ENCODE measurements at places on chromosomes 1 and 21.

- DNase-seq = no peak
Observed at GRCh38 chr21:32185726-32186125, 93.1 kb downstream of the MIS18A start.

DNA sequence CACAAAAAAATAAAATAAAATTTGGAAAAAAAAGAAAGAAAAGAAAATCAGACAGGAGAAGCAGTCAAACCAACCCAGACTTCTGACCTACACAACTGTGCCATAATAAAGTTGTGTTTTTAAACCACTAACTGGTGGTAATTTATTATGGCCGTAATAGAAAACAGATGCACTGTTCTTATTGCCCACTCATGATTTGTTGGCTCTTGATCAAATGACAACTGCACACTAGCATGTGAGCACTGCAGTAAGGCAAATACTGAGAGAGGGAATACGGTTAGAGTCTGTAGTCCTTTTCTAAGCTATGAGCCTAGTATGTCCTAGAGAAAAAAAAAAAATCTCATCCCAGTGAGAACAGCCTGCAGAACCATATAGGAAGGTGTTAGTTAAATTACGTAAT lies 61.2 kb upstream of the TNR start:
- no peak for DNase-seq

GRCh38 chr1:77744576-77744975 lies 15.1 kb downstream of the USP33 start:
- no peak for DNase-seq

GRCh38 chr1:49323925-49324540 lies 547.3 kb upstream of the BEND5 start:
- DNase-seq = no peak

DNA sequence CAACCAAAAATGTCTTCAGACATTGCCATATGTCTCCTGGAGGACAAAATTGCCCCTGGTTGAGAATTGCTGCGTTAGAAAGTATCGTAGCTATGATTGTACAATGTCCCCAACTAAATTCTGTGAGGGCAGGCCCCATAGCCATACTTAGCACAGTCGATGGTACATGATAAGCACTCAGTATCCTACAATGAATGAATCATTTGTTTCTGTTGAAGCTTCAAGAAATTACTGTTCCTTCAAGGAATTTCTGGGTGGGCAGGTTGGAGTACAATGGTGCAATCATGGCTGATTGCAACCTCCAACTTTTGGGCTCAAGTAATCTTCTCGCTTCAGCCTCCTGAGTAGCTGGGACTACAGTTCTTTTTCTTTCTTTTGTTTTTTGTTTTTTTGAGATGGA lies 4.7 kb downstream of the CAP1 start:
- DNase-seq = no peak

DNA sequence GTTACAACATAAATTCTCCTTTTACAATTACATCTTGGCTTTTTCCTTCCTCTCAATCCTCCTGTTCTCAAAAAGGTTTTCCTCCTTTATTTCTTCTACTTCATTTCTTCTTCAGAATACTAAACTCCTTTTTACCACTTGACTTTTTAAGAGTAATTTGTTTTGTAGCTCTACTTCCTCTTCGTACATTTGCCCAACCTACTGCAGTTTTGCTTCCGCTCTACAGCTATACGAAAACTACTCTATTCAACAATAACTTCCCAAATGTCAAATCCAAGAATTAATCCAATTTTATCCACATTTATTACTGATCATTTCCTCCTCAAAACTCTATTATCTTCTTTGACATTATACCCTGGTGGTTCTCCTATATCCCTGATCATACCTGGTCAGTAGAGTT lies 3.4 kb downstream of the GDAP2 start:
- no peak for DNase-seq

DNA sequence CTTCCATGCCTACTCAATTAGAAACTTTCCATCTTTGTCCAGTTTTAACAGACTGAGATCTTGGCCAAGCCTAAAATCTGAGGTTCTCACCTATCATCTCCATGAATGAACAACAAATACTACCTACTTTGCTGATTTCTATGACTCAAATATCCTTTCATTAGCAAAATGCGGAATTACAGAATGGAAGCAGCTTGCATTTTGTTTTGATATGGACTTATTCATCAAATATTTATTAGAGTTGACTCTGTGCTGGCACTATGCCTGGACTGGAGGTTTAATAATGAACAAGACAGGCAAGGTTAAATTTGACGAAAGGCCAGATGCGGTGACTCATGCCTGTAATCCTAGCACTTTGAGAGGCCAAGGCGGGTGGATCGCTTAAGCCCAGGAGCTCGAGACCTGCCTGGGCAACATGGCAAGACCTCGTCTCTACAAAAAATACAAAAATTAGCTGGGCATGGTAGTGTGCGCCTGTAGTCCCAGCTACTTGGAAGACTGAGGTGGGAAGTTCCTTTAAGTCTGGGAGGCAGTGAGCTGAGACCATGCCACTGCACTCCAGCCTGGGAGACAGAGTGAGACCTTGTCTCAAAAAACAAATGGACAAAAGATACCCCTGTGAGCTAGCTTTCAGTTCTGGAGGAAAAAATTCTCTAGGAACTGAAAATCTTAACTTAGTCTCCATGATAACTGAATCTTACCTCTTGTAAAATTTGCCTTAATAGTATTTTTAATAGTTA lies 29.4 kb upstream of the SOD1 start:
- DNase-seq = no peak

DNA sequence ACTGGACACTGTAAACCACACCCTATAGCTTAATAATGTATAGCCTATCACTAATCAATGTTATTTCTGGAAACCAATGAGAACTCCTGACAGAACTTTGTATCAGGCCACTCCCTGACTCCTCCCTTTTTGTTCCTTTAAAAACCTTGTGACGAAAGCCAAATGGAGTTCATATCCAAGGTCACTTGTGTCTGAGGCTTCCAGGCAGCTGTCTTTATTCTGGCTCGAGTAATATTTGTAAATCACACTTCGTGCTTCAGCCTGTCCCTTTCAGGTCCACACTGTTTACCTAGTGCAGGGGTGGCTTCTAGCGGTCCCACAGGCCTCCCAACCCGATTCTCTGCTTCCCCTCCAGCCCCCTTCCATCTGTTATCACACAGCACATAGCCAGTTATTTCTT lies 16.2 kb upstream of the CAPN9 start:
- no peak for DNase-seq

- DNase-seq = no peak
Observed at GRCh38 chr1:100147875-100148274, 14.9 kb downstream of the TRMT13 start.

DNA sequence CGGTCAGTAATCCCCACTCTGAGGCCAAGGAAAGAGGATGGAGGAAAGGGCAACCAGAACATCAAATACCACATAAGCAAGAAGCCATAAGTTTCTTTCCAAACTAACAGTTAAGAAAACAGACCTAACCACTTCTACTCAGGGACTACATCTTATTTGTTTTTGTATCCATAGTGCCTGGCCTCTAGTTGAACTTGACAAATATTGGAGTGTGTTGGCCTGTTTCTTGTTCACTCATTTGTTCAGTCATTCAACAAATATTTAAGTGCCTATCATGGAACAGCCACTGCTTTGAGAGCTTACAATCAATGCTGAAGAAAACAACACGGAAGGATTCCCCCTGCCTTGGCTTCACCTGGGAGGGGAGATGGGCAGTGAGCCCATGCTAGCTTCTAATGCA lies 69.7 kb downstream of the ST6GALNAC3 start:
- DNase-seq = no peak

DNA sequence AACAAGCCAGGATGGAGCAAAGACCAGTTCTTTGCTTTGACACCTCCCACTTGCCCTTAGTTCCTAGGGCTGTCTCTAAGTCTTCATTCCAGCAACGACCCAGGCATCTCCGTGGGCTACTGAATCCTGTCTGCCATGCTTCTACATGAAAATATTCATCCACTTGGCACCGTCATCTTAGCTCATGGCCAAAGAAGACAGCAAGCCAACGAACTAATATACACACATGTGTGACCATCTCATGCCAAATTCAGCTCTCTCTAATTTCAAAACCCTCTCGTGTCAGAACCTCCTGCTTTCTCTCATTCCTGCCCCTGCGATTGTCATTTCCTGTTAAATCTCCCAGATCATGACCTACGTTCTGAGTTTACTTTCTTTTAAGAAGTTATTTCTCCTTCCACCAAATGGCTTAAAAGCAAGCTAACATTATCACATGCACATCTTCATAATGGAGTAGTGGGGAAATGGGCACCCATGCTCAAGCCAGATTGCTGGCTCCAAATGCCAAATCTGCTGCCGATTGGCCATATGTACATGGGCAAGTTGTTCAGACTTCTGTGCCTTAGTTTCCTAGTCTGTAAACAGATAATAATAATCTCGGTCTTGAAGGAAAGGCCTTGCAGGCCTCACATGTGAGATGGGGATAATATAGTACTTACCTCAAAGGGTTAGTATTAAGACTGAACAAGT lies 373.4 kb downstream of the USH2A start:
- no peak for DNase-seq

DNA sequence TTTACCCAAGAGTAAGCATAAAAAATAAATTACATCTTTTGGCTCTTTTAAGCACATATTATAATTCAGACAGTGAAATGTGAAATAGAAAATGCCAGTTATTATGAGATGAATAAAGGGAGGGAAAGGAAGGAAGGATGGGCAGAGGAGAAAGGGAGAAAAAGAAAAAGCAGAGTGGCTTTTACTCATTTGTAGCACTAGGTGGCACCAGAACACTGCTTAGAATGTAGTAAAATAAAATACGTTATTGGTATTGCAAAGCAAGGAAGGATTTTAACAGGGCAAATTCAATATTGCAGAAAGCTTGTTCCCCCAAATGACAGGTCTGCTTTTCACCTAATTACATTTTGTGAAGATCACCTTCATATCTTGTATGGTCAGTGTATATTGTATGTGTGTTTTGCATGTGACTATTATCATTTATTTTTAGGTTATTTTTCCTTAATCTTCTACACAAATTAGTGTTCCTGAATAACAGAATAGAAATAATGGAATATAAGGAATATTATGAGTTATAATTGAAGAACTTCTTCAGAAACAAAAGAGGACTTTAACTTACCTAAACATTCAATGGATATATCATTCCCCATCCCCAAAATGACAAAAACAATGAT lies 9.1 kb upstream of the PCNX2 start:
- no peak for DNase-seq
